Karpas-422 (cell line): ENCODE measurements at places on chromosomes 6 and 20. TPM values are rescaled to one million over a fixed set of nuclear protein-coding genes. Genes with fewer than 3 reads are reported as not detected.

The ACSS1 gene
- total RNA-seq, result 2.3 and 8.5 TPM in 2 replicates

The GUCA1A gene
- total RNA-seq, result not detected in 2 replicates

DNA sequence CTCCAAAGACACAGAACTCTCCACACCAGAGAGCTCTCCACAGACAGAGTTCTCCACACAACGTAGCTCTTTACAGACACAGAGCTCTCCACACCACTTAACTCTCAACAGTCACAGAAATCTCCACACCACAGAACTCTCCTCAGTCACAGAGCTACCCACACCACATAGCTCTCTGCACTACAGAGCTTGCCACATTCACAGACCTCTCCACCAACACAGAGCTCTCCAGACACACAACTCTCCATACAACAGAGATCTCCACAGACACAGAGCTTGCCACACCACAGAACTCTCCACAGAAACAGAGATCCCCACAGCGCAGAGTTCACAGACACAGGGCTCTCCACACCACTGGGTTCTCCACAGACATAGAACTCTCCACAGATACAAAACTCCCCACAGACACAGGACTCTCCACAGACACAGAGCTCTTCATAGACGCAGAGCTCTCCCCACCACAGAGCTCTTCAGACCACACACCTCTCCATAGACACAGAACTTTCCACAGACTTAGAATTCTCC lies 52.5 kb downstream of the ERMARD start:
- DNase-seq, result no peak

The UNC5CL gene
- 1.1 and 3.3 TPM in 2 replicates for total RNA-seq

- no peak for DNase-seq
Measured at GRCh38 chr6:163008626-163009025, 280.9 kb downstream of the PACRG start.

- no peak for DNase-seq
Measured at GRCh38 chr20:58219342-58219700, 9.1 kb downstream of the ANKRD60 start.

DNA sequence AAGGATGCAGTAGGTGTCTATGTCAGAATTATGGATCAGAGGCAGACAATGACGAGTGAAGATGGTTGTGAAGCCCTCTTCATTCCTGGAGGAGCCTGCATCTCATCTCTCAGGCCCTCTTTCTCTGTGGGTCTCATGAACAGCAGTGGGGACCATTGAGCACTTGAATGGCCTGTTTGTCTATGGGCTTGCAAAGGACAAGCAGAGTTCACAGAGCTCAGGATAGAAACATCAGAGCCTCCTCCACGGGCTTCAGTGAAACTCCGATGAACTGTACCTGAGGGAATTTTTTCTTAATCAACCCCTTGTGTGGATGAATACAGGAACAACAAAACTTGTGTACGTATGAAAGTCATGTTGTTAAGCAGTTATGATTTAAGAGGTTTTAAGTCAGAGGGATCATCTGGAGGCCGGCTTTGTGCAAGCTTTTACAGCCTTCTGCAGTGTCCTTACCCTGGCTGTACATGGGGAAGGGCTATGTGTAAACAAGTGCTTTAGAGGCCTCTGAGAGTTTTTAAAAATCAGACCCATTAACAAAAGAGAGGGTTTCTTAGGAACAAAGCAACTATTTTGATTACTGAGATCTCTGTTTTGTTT lies 29.7 kb upstream of the PI16 start:
- DNase-seq, result no peak

GRCh38 chr20:46088409-46089166 lies 1.2 kb downstream of the NCOA5 start:
- peak; percentile 72 for DNase-seq

DNA sequence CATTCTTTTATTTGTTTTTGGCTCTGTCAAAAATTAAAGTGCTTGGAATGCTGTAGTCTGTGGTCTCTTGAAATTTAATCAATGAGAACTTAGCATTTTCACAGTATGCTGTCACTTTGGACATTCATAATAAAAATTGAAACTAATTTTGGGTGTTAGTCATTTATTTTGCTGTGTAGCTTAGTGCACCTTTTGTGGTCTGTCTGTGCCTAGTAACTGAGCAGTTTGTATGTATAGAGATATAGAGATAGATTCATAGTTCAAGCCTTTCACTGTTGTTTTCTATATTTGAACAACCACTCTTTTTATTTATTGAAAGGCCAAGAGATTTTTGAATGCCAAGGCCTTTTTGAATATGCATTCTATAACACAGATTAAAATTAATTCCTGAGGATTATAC lies 86.4 kb upstream of the TIAM2 start:
- no peak for DNase-seq

The NHLRC1 gene
- total RNA-seq, result not detected in 2 replicates

- peak; percentile 72 for DNase-seq
Measured at GRCh38 chr20:57223648-57224489, 42.6 kb downstream of the BMP7 start.

DNA sequence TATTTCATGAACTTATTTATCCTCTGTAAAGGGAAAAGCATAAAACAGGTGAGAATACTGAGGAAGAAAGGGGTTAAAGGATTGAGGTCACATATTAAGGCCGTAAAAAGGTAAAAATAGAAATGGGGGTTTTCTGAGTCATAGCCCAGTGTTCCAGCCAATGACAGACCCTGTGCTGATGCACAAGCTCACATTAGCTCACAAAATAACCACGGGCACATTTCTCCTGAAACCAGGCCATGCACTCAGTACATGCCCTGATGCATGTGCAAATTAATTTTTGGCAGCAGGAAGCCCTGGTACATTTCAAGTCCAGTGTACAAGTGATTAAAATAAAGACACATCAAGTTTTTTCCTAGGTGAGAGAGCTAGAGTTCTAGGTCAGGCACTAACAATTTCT lies 194.4 kb downstream of the TMEM200A start:
- DNase-seq, result no peak

GRCh38 chr20:57308451-57309271 lies 20.9 kb upstream of the SPO11 start:
- DNase-seq, result peak; percentile 84

DNA sequence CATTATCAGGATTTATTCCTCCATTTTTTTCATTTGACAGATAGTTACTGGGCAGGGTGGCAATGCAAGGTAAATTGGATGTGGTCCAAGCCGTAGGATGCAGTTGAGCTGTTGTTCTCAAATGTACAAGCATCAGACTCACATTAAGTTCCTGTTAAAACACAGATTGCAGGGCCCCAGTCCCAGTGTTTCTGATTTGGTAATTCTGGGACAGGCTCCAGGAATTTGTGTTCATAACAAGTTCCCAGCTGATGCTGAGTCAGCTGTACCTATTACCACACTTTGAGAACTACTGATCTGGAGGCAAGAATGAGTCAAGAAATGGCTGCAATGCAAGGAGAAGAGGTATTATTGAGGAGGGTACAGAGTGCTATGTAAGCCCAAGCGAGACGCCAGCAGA lies 11.7 kb downstream of the TMEM244 start:
- DNase-seq, result no peak

DNA sequence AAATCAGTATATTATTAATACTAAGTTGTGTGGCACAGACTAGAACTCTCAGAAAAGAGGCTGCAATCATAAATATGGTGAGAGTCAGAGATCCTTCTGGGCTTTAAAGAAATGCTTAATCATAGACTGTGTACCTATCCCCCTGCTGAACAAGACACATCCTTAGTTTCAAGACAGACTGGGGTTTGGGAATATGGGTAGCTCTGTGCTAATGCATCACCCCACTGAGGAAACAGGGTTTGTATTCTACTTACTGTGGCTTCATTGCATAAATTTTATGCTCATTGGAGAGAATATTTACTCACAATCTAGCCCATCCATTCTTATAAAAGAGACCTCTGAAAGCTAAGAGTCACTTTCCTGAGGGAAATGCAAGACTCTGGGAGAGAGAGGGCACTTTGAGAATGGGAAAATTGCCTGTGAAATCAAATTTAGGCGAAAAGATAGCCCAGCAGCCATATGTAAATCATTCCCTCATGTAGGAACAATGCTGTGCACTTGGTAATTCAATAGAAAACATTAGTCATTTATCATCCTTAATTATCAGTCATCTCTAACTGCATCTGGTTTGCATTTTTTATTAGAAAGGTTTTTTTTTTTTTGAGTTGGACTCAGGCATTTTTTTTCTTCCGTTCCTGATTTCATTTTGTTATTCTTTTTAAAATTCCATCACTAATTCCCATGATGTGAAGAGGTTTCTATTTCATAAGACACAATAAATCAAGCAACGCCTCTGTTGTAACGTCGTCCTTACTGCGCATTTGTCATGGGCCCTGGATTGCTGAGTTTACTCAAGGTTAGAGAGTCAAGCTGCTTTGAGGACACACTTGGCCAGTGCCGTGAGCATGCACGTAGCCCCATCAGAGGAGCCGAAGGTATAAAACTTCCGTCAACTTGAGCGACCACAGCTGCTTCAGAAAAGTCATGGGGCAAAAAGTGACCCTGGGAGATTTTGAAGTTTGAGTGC lies 91.8 kb downstream of the TRMT11 start:
- no peak for DNase-seq

DNA sequence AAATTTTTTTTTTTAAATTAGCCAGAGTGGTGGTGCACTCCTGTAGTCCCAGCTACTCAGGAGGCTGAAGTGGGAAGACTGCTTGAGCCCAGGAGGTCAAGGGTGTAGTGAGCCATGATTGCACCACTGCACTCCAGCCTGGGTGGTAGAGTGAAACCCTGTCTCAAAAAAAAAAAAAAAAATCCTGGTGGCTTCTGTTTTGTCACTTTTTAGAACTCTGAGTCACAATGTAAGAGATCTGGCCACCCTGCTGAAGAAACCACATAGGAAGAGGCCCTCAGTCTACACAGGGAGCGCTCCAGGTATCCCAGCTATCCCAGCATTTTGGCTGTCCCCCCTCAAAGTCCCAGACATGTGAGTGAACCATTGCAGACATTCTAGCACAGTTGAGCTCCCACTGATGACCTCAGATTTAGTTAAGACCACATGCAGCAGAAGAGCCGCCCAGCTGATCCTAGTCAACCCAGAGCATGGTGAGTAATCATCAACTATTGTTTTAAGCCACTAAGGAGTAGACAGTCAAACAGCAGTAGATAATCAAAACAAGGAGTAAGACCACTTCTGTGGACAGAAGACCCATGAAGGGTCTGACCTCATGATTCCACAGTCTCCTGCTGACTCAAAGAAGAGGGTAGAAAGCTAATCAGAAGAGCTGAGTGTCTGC lies 12.7 kb upstream of the ARFGEF2 start:
- no peak for DNase-seq

DNA sequence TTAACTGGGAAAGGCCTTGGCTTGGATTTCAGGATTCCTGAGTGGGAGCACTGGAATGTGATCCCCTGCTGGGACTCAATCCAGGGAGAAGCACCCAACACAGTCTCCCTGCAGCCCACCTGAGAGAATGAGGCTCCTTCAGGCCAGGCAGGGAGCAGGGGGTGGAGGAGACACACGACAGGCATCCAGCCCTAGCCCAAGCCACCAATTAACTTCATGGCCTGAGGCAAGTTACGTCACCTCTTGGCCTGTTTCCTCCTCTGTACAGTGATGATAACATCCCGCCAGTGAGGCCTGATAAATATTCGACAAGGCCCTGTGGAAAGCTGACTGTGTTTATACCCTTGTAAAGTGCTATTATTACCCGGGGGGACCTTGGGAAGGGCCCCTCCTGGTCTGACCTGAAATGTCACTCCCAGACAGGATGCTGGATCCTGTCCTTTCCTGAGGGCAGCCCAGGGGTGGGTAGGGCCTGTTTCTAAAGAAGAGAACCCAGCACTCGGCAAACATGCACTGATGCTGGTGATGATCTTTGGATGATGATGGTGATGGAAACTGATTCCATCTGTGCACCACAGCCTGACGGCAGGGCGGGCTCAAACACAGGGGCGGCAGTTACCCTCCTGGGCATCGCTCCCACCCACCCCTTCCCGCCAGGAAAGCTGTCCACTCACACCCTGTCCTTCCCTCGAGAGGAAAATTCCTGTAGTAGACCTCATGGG lies 12.4 kb downstream of the FRS3 start:
- peak; percentile 58 for DNase-seq

DNA sequence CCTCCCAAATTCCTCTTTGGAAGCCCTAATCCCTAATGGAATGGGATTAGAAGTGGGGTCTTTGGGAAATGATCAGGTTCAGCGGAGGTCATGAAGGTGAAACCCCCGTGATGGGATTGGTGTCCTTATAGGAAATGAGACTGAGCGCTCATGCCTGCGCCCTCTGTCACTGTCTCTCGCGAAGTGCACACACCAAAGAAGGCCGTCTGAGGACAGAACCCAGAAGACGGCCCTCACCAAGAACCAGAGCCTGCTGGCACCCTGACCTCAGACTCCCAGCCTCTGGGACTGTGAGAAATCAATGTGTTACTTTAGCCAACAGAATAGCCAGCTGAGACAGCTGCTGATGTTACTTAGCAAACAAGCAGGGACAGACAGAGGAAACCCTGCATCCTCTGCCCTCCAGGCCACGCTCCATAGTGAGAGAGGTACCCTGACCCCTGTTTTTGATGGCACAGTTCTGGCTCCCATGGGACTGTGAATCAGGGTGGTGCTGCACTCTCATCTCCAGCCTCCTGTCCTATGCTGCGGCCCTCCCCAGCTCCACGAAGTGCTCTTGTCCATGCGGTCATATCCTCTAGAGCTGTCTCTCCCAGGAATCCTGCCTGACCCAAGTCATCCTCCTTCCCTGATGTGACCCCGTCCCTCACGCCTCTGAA lies 369.3 kb downstream of the ZFAND3 start:
- no peak for DNase-seq
